ENCODE measurements at places on chromosomes 2 and 18.

- no peak for DNase-seq
Observed at GRCh38 chr2:181859123-181859522, 32.4 kb upstream of the ITPRID2 start.

GRCh38 chr2:157508676-157509075 is 64.8 kb upstream of the CYTIP start:
- no peak for DNase-seq

DNA sequence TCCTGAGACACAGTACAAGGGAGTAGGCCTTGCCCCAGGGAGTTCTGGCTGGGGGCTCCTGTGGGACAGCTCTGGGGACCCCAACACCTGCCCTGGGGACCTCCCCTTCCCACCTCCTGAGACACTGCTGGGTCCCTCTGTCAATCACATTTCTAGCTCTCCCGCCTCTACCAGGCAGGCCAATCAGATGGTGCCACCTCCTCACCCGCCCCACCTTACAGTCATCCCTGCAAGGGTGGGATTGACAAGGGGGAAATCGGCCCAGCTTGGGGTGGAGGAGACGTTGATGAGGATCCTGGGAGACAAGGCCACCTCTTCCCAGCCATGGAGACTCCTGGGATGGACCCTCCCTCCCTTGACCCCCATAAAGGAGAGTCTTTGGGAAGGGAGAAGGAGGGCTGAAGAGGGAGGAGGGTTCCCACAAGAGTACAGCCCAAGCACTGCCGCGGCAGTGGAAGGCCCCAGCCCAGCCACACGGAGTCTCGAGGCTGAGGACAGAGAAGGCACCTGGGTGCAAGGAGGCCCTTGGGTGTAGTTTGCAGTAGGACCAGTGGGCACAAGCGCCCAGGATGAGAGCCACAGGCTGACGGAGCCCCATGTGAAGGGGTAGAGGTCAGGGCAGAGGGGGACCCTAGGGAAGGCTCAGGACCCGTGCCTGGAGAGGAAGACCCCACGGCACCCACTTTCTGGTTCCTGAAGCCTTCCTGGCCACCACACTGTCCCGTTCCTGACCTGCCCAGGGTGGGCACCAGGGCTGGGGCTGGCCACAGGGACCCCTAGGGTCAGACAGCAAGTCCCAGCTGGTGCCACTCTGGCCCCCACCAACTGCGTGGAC is 109.9 kb upstream of the OTOS start:
- DNase-seq: no peak

GRCh38 chr2:219886615-219887014 is 259.2 kb downstream of the SLC4A3 start:
- no peak for DNase-seq

- no peak for DNase-seq
Observed at GRCh38 chr2:104163611-104164130, 690.2 kb upstream of the POU3F3 start.

DNA sequence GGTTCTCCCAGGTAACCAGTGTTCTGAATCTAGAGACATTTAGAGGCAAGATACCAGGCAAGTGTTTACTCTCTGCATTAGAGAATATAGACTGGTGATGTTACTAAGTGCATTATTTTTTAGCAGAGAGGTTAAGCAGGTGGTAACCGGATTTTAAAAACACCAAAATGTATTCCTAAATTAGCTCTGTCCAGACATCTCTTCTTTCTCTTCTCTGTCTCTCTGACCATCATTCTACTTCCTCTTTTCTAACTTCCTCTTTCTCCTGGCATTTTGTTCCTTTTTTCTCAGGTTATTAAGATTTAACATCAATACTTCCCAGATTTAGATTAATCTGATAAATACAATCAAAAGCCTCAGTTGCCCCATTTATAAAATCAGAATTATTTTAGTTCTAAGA is 31.7 kb upstream of the DYNC1I2 start:
- DNase-seq: no peak

Data from NCI-H526 (cell line).